NCI-H2107 (cell line): ENCODE measurements at places on chromosomes 2 and 18.

DNA sequence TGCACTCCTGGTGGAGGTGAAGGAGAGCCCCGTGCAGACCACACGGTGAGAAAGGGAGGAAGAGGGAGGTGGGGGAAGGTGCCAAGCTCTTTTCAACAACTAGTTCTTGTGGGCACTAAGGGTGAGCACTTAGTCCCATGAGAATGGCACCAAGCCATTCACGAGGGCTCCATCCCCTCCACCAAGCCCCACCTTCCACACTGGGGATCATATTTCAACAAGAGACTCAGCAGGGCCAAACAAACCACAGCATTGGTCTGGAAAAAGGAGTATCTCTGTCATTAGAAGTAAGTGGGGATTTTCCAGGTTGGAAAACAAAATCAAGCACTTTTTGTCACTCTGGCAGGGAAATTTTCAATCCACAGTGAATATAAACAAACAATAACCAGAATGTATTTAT lies 38.4 kb downstream of the ZAP70 start:
- peak; percentile 84 for DNase-seq

- DNase-seq: no peak
Measured at GRCh38 chr18:986051-986450, 81.4 kb downstream of the ADCYAP1 start.

DNA sequence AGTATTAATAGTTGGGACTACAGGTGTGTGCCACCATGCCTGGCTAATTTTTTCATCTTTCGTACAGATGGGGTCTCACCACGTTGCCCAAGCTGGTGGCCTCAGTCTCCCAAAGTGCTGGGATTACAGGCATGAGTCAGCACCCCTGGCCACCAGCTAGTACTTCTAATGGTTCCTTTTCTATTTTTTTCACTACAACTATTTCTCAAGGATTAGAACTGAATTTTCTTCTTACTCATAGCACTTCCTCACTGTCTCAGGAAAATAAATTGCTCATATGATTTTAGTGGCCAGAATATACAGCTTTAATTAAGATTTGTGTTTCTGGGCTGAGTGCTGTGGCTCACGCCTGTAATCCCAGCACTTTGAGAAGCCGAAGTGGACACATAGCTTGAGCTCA lies 43.2 kb upstream of the SOS1 start:
- no peak for DNase-seq

GRCh38 chr2:110905217-110905616 lies 172.8 kb downstream of the ACOXL start:
- no peak for DNase-seq

DNA sequence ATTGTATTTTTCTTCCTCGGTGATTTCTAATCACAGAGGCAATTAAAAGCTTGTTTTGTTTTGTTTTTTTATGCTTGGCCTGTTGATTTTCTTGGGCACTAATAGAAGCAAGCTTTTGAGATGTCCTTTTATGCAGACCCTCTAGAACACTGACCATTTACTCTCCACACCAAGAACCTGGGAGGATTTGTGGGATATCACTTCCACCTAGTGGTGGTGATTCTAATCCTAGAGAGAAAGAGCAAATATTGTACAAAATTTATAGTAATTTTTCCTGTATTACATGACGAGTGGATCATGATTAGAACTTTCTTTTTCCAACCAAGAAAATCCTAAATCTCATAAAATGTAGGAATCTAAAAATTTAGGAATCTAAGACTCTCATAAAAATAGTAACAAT lies 23.4 kb downstream of the NEMP2 start:
- DNase-seq: no peak

- DNase-seq: no peak
Measured at GRCh38 chr18:57443247-57443646, 8.1 kb downstream of the ONECUT2 start.

GRCh38 chr2:70888923-70889715 lies 46.6 kb upstream of the ATP6V1B1 start:
- DNase-seq: no peak

DNA sequence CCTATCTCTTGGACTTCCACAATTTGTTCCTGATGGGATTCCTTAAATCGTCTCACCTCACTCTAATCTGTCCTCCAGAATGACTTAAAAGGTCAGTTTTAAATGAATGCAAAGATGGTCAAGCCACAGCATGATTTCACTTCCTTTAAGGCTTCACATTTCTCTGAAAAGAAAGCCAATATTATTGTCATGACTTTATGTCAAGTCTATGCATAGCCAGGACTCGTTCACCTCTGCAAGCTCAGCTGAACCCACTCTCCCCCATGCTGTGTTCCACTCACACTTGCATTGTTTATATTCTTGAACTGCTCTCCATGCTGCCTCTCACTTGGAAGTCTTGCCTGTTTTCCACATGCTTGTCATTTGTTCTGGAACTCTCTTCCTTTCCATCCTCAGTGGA lies 298.4 kb upstream of the MMADHC start:
- DNase-seq: no peak

DNA sequence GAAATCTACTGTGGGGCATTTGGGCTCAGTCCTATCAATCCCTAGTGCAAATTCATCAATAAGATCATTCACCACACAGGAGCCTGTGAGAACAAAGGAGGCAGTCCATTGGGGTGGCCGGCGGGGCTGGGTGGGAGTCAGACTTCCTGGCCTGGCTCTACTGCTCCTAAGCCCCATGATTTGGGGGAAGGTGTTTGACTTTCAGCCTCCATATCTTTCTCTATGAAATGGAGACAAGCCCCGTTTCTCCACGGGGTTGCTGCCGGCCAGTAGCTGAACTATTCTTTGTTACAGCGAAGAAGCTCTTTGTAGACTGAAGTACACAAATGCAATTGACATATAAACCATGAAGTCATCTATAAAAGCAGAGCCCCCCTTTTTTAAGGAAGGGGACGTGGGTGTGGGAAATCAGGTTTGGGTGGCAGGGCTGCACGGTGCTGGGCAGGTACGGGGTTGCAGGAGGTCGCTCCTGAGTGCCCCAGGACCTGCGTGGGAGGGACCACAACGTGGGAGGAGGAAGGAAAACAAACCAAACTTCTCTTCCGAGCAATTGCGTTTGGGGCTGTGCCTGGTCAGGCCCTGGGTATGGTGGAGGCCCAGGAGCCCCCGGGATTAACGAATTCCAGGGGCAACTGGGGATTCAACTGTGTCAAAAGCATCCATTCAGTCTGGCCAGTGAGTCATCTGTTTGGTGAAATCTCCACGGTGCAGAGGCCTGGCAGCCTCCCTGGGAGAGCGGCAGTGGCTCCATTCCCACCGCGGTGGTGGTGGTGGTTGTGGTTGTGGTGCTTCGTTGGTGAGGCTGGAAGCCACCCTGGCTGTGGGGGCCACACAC lies 18.2 kb downstream of the FBLN7 start:
- DNase-seq: no peak

DNA sequence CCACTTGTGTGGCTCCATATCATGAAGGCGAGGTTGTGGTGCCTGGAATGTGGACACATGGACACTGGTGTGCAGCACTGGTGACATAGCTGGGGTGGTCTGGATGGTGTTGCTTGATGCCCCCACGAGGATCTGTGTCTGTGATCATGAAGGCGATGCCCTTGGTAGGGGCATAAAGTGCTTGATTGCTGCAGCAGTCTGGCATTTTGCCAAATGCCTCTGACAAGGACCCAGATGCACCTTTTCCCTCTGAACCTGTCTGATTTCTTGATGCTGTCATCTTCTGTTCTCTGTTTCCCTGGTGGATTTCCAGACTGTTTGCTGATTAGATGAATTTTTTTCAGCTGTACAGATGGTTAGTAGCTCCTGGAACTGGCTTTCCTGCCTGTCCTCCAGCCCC lies 752.0 kb upstream of the HS6ST1 start:
- DNase-seq: no peak

GRCh38 chr2:234823877-234824376 lies 127.9 kb upstream of the SH3BP4 start:
- no peak for DNase-seq

DNA sequence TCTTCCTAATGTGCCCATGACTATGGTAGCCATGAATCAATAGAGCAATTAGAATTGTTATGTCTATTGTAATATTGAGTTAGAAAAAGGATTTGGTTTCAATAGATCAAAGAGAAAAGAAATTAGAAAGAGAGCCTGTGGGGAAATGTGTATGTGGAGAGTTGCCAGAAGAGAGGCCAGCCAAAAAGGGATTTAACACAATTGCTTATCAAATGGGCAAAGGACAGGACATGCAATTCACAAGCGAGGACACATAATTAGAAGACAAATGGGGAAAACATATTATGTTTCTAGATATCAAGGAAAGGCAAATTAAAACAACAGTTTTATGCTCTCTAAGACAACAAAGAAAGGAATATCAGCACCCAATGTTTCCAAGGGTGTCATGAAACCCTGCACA lies 403.2 kb upstream of the KLHL29 start:
- DNase-seq: no peak

DNA sequence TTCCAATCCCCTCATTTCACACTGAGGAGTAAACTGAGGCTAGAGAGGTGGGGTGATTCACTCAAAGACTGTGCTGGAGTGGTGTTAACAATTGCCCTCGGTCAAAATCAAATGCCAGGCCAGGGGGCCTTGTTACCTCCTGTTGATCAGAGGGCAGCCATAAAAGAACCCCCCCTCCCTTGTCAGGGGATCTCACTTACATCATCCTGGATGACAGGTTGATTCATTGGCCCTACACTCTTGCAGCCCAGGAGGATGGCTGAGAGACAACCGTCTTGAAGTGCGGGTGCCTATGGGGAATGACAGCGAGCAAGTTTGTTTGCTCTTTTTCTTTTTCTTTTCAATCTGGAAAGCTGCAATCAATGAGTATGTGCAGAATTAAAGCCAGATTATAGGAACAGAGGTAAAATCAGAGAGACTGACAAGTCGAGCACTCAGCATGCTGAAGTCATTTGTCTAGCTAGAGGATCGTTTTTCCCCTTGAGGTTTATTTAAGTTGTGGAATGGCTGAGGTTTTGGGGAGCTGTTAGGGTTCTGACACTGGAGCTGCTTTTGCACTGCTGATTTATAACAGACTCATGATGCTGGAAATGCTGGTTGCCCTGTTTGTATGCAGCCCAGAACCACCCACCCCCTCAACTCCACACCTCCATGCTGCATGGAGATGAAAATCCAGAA lies 26.4 kb upstream of the NRP2 start:
- no peak for DNase-seq

- DNase-seq: no peak
Measured at GRCh38 chr2:239544143-239544917, 143.5 kb upstream of the HDAC4 start.

DNA sequence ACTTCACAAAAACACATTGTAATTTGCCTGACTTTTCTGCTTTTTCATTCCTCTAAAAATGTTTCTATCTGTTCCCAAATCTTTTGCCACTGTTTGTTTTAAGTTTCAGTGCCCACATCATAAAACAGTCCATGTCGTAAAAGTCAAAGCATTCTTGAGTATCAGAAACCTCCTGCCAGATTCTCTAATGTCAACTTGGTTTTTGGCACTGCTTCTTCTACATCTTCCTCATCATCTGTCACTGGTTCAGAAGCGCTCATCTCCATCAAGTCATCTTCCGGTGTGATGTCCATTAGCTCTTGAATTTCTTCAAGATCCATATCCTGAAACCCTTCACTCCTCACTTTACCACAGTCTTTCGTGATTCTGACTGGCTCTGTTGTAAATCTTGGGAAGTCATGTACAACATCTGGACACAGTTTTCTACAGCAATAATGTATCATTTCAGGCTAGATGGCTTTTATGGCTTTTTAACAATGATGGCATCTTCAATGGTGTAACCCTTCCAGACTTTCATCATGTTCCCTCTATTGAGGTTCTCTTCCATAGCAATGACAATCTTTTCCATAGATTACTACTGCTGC lies 19.6 kb downstream of the CUL3 start:
- DNase-seq: no peak

GRCh38 chr2:28344756-28345373 lies 47.8 kb upstream of the FOSL2 start:
- DNase-seq: no peak

DNA sequence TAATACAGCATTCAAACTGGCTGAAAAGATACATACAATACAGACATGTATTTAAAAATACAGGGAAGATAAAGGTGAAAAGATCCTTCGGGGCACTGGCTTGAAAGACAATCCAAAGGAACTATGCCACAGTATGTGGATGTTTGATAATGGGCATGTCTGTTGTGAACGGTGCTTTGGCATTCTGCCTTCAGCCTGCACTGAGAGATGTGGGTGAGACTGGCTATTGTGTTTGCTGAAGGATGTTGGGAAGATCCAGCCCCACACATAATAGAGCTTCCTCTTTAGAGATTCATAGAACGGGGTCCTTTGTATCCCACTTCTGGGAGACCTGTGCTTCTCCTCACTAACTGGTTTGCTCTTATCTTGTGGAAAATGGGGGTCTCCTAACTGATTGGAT lies 65.1 kb upstream of the CXCR4 start:
- no peak for DNase-seq

- peak; percentile 33 for DNase-seq
Measured at GRCh38 chr18:71760541-71760940, 783.6 kb downstream of the CBLN2 start.

DNA sequence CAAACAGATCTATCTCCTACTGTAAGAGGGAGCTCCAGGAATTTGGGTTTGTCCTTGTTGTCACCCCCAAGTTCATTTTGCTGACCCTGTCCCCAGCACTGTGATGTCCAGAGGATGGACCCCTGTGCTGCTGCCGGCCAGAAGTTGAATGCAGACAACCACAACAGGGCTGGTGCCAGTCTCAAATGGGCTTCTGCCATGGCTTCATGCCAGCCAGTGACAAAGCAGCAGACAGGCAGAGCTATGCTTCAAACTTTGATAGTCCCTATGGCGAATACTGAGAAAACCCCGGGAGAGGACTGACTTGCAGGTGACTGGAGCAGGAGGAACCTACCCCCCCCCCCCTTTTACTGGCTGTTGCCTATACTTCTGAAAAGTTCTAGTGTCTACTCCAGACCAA lies 3.2 kb downstream of the SMAD7 start:
- no peak for DNase-seq

GRCh38 chr2:16050908-16051489 lies 110.6 kb downstream of the MYCN start:
- no peak for DNase-seq

- no peak for DNase-seq
Measured at GRCh38 chr2:8877894-8878293, 40.5 kb upstream of the KIDINS220 start.

DNA sequence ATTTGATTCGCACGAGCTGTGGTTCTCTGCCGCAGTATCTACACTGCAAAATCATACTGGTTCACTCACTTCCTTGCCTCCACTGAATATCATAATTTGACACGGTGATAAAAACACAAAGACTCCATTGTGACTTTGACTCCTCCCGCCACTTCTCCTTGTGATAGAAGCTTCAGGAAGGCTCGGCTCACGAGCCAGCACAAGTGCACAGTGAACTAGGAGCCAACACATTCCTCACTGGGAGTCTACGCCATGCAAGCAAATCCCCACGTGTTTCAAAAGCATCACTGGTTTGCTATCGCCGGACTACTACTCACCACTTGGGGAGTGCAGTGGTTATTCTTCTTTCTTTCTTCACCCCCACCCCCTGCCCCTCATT lies 293.3 kb upstream of the PARD3B start:
- DNase-seq: no peak

GRCh38 chr2:190547886-190548285 lies 13.4 kb upstream of the NEMP2 start:
- no peak for DNase-seq

- DNase-seq: no peak
Measured at GRCh38 chr2:231614559-231615057, 21.9 kb downstream of the TEX44 start.

GRCh38 chr2:209911486-209911885 lies 91.0 kb upstream of the RPE start:
- no peak for DNase-seq
